Fibroblast of mammary gland (primary cell): ENCODE measurements at places on chromosomes 1 and 21.

DNA sequence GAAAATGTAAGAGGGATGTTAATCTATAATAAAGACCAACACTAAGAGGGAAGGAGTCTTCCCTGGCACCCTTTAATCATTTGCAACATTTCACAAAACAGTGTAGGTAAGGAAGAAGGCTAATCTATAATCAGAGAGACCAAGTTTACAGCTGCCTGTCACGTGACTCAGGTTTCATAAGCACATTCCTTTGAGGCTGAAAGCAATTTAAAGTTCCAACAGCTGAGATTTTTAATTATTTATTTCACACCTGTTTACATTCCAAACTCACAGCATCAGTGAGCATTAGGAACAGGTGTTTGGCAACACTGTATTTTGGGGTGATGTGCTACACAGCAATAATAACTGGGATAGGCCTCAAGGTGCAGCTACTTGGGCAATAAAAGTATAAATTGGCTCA is 75.7 kb upstream of the PGBD5 start:
- no peak for DNase-seq

DNA sequence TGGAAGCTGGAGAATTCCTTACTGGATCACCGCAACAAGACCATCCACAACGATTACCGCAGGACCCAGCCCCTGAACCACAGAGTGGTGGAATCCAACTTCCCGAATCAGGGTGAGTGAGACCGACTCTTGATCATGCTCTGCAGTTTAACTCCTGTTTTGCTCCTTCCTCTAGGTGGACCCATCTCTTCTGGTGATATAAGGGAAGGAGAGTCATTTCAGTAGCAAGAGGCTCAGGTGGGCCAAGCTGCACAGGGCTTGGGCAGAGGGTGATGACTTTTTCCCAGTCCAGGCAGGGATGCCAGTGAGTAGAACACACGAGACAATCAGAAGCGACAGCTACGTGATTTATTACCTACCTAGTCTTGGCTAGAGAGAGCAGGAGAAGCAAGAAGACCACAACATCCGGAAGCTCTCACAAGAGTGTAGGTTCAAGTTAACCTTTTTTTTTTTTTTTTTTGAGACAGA is 25.2 kb downstream of the CA6 start:
- no peak for DNase-seq

DNA sequence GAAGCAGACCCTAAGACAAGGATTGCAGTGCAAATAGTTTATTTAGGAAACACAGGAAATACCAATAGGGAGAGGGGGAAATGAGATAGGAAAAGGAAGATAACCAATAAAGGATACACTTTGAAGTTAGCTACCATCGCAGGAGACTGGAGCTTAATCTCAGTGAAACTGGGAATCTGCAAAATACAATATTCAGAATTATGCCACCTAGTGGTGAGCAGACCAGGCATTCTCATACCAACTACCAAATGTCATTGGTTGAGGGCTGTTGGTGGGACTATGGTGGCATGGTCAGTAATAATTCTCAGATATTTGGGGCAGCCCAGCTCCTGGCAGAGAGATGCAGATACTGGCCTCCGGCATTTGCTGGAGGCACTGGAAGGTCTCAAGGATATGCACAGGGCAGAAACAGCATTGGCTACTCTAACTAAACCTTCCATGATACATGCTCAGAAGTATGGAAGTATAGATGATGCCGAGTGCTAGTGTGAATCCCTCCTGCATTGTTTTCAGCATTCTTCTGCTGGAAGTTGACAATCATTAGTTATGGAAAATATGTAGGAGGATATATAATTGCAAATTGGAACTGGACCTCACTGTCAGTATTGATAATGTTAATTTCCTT is 11.8 kb upstream of the ZFP69B start:
- DNase-seq, result peak; percentile 44

DNA sequence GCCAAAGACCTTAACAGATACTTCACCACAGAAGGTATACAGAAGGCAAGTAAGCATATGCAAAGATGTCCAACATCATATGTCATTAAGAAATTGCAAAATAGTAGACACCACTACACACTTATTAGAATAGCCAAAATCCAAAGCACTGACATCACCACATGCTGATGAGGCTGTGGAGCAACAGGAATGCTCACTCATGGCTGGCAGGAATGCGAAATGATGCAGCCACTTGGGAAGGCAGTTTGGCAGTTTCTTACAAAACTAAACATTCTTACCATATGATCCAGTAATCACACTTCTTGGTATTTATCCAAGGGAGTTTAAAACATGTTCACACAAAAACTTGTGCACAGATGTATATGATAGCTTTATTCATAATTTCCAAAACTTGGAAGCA is 261.2 kb upstream of the AJAP1 start:
- no peak for DNase-seq

- DNase-seq, result no peak
These were observed 218.5 kb downstream of the PTPRU start for GRCh38 chr1:29454616-29455380.

DNA sequence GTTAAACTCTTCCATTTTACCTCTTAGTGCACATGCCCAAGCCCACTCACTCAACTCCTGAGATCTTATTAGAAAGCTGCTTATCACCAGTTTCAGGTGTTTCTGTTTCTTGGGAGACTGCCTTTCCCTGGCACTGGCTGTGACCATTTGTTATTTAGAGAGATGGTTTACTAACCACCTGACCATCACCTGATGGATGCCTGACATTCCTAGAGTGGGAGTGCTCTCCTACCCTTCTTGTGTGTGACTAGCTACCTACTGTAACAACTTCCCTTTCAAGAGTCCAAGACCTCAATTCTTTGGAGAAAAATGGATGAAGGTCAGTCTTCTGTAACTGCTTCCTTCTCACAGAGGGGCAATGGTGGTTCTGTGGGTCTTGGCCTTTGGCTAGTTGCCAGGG is 755.2 kb upstream of the ADAMTS5 start:
- no peak for DNase-seq

DNA sequence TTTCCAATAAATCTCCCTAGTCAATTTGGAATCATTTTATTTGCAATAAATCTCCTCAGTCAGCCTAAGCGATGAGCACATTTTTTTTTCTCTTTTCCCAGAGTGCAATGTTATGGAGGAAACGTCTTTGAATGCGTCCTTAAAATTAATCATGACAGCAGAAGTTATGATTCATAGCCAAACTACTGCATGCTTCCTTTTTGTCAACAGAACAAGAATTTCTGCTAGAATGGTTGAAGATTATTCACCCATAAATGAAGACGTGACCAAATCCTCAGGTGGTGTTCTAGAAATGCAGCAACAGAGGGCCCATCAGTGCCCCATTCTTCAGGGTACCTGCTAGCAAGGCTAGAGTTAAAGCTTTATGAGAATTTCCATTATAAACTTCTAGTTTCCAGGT is 407.9 kb upstream of the PKN2 start:
- DNase-seq, result peak; percentile 43

DNA sequence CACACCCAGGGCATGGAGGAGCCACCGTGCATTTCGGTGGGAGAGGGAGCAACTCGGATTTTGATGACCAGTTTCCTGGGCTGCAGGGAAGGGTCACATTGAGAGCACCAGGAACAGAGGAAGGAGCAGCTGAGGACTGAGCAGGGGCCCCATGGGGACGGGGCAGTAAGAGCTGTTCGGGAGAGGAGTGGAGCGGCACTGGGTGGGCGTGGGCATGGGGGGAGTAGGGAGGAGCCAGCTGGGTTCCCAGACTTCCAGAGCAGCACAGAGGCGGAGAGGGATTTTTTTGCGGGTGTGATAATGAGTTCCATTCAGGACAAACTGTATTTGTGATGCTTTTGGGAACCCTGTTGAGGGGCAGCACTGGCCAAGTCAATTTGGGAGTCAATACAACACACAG is 17.4 kb upstream of the GPR153 start:
- DNase-seq, result no peak

- DNase-seq, result peak; percentile 81
These were observed 33.3 kb upstream of the PGBD5 start for GRCh38 chr1:230459465-230459864.

- DNase-seq, result no peak
These were observed 184.1 kb upstream of the NCAM2 start for GRCh38 chr21:20814090-20814489.

DNA sequence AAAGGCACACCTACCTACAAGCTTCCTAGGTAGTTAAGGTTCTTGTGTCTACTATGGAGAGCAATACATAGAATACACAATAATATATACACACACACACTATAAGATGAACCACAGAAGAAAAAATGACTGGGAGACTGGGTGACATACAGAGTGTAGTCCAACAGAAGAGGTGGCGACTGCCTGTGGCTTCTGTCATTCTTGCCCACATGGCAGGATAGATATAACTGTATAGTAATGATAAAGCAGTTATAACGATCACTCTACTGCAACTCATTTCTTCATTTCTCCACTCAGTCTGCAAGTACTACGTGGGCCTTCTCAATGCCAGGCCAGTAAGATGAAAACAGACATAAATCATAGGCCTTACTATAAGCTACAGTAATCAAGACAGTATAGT is 113.8 kb upstream of the EDN2 start:
- DNase-seq, result no peak

GRCh38 chr1:170807432-170807831 is 127.9 kb upstream of the MROH9 start:
- DNase-seq, result peak; percentile 71

DNA sequence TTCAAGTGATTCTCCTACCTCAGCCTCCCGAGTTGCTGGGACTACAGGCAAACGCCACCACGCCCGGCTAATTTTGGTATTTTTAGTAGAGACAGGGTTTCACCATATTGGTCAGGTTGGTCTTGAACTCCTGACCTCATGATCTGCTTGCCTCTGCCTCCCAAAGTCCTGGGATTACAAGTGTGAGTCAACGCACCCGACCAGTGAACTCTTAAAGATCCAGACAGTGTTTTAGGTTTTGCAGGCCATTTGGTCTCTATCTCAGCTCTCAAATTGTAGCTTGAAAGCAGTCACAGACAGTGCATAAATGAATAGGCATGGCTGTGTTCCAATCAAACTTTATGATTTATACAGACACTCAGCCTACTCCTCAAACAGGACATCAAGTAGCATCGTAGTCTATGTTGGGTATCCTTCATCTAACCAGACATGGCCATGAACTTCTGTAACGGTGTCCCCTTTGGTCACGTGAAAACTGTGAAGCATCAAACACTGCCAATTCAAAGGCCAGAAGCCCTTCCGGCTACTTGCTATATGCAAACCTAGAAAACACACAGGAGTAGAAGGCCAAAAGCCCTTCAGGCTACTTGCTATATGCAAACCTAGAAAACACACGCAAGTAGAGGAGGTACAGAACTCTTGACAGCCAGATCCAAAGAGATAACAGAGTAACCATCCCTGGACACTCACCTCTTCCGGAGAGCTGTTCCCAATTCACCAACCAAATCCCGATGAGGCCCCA is 3.1 kb downstream of the FUCA1 start:
- no peak for DNase-seq

GRCh38 chr1:62962901-62963776 is 179.2 kb downstream of the ATG4C start:
- DNase-seq, result peak; percentile 53

- no peak for DNase-seq
These were observed 84.2 kb downstream of the TGFB2 start for GRCh38 chr1:218429301-218429700.

DNA sequence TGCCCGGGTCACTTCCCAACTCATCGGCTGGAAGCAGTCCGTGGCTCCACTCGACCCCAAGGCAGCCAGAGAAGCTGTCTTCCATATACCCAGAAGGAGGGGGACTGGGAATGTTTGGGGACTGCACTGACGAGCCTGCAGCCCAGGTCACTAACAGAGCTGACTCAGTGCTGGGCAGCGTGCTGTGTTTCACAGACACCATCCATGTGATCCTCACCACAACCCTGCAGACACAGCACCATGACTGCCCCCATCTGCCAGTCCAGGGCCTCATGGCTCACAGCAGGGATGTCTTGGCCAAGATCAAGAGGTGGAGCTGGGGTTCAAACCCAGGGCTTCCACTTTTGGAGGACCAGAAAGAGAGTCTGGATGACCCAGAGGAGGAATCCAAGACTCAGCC is 67.9 kb downstream of the KLHDC7A start:
- DNase-seq, result no peak

- DNase-seq, result no peak
These were observed 32.5 kb downstream of the THAP3 start for GRCh38 chr1:6657138-6657537.

- DNase-seq, result no peak
These were observed 10.6 kb downstream of the PTPRC start for GRCh38 chr1:198649232-198649967.

GRCh38 chr1:55214212-55214933 is 791 bp downstream of the USP24 start:
- no peak for DNase-seq

- no peak for DNase-seq
These were observed 106.9 kb downstream of the DYRK1A start for GRCh38 chr21:37473491-37473890.

GRCh38 chr21:31604591-31605190 is 54.8 kb upstream of the SOD1 start:
- DNase-seq, result peak; percentile 61

DNA sequence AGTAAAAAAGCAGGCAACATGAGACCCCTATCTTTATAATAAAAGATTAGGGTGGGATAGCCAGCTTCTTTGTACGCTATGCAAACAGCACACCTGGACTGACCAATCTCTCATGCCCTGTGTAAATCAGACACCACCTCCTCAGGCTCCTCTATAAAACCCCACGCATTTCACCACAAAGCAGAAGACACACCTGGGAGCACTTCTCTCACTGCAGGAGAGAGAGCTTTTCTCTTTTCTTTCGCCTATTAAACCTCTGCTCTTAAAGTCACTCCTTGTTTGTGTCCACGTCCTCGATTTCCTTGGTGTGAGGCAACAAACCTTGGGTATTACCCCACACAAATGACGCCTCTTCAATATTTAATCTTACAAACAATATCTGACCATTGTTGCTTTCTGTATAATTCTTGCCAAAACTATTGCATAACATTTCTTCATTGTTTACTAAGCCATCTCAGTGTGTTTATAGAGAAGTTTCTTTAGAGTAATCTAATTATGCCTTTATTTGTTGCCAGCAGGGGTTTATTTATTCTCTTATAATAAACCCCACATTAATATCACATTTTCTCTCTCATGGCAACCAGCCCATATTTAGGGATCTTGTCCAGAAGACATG is 31.6 kb upstream of the NUF2 start:
- peak; percentile 61 for DNase-seq
